ENCODE measurements at places on chromosomes 5 and 9.

GRCh38 chr9:133493845-133494540, 15.1 kb upstream of the SLC2A6 start:
- DNase-seq, result no peak

DNA sequence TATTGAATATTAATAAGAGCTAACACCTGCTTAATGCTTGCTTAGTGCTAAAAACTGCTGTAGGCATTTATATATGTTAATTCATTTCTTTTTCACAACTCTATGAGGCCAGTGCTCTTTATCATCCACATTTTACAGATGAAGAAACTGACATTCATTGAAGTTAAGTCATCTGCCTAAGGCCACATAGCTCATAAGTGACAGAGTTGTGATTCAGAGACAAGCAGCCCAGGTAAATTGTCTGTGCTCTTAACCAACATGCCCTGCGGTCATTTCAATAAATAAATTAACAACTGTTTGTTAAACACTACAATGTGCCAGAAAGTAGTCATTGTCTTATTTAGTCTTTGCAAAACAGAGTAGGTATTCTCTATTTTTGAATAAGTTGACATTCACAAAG, 1354.4 kb upstream of the C9orf72 start:
- DNase-seq, result no peak

DNA sequence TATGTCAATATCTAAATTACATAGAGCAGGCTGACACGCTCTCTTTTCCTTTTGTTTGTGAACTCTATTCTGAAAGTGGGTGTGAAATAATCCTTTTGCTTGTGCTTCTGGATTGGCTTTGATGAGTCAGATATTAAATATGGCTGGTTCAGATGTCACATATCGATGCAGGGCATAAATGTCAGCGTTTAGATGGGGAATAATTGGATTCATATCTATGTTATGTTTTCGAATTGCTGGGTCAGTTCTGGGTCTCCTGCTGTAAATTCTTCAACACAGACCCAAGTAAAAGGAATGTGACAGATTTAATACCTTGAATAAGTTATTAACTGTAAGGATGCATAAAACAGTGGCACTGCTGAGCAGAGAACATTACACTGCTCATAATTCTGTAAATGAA, 118.7 kb upstream of the SNX2 start:
- no peak for DNase-seq

- peak; percentile 67 for DNase-seq
Measured at GRCh38 chr9:114110180-114110579, 11.1 kb upstream of the KIF12 start.

- no peak for DNase-seq
Measured at GRCh38 chr5:124997186-124997893, 250.9 kb upstream of the ZNF608 start.

- no peak for DNase-seq
Measured at GRCh38 chr9:108677776-108678175, 178.0 kb downstream of the ACTL7B start.

DNA sequence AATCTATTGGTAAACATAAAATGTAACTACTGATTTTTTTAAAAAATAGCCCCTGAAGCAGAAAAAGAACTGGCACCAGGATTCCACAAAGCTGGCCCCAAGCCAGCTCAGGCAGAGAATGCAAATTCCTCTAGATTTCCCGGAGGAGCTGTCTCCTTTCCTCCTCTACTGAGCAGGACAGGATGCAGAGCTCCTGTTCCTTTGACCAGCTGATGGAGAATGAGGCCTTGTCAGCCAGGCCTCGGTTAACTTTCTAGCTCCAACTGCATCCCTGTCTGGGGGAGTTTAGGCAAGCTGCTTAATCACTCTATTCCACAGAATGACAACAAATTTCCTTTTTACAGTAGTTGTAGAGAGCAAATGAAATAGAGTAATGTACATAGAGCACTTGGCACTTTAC, 155.5 kb downstream of the GNAQ start:
- peak; percentile 79 for DNase-seq

DNA sequence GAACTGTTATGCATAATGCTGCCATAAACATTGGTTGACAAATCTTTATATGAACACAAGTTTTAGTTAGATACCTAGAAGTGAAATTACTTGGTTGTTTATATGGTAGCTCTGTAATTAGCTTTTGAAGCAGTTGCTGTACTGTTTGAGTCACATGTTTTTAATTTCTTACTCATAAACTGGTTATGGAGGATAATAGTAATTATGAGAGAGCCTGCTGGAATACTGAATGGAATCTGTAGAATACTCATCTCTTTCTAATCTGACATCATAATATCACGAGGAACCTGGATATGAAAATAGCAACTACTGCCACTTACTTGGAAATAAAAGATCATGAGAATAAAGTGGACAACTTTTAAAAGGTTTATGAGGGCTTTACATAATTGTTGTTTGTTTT, 509.2 kb downstream of the CETN3 start:
- no peak for DNase-seq

DNA sequence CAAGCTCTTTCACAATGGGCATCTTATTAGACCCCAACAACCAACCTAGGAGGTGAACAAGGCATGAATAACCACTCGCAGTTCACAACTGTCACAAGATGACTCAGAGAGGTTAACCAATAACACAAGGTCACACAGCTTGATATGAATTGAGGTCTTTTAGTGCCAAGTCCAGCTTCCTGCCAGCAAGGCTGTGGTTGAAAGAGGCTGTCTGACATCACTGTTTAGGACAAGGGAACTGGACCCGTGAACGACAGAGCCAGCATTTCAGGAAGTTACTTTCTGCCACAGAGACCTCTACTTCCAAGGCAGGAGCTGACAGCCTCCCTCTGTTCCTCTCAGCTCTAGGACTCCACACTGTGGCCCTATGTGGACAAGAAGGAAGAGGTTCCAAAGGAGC, 53.4 kb upstream of the ALDH1B1 start:
- DNase-seq, result peak; percentile 39

- DNase-seq, result no peak
Measured at GRCh38 chr5:155746367-155747038, 580.5 kb upstream of the SGCD start.

- no peak for DNase-seq
Measured at GRCh38 chr5:32230356-32231099, 56.4 kb upstream of the GOLPH3 start.

GRCh38 chr5:14598225-14598624, 16.6 kb downstream of the OTULINL start:
- no peak for DNase-seq

GRCh38 chr5:91111473-91112238, 271.5 kb downstream of the ARRDC3 start:
- DNase-seq, result no peak

DNA sequence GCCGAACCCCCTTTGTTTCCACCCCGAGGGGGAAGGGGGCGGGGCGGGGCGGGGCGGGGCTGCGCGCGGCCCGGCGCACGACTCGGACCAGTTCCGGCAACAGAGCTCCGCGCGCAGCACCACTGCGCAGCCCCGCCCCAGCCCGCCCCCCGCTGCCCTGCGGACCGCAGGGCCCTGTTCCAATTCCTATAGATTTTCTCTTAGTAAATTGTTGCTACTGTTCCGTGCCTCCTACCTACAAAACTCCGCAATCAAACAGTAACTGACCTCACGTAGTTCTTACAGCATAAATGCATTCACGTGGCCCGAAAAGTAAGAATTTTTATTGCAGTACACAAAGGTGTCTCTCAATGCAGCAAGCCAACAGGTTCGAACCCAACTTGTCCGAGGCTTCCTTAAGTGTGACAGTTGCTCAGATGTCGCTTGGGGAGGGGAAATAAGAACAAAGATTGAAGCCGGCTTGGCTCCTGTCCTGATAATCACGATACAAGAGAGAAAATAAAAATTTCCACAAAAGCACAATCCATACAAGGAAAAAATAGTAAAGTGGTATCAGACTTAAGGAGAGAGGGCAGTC, 1.2 kb upstream of the RNF38 start:
- peak; percentile 74 for DNase-seq

DNA sequence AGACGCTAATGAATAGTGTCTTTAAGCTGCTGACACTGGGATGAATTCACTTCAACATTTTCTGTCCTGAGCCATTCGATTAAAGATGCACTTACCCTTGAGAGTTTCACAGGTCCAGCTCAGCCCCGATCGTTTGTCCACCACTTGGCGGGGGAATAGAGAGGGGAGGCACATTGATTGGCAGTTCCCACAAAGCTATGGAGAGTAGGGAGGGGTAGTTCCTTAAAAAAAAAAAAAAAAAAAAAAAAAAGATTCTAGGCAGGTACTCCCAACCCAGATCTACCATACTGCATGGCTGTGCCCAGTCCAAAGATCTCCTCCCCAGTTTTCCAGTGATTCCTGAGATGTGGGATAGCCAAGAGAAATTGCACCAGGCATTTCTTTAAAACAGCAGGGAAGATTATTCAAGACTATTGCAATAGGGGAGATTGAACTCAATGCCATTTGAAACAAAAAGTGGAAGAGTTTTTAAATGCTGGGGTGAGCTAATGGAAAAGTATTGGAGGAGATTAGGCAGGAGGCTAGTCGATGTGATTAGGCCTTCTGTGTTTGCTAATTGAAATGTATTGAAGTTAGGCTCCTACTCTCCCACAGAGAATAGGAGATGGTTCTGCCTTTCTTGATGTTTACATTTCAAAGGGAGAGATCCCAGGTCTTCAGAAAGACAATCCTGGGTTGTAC, 2217.4 kb upstream of the WWC1 start:
- no peak for DNase-seq

- no peak for DNase-seq
Measured at GRCh38 chr9:1761807-1762206, 253.3 kb upstream of the SMARCA2 start.

GRCh38 chr5:104998169-104998568, 1435.6 kb upstream of the NUDT12 start:
- no peak for DNase-seq

DNA sequence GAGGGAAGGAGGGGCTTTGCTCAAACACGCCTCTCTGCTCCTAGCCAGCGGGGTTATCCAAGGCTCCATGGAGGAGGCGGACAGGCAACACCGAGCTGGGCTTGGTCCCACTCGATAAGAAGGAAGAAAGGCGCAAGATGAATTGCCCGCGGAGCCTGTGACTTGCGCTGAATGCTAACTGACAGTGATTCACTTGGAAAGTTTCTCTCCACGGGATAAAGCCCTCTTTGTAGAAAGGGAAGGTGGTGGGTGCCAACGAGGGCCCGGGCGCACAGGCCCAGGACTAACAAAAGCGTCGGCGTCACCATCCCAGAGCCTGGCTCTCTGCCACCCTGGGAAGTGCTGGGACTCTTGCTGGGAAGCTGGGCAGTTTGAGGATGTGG, 76.0 kb downstream of the VAV2 start:
- peak; percentile 46 for DNase-seq

GRCh38 chr9:83327750-83328622, 210.2 kb downstream of the FRMD3 start:
- no peak for DNase-seq

- DNase-seq, result peak; percentile 23
Measured at GRCh38 chr5:50807661-50808060, 141.2 kb downstream of the PARP8 start.

DNA sequence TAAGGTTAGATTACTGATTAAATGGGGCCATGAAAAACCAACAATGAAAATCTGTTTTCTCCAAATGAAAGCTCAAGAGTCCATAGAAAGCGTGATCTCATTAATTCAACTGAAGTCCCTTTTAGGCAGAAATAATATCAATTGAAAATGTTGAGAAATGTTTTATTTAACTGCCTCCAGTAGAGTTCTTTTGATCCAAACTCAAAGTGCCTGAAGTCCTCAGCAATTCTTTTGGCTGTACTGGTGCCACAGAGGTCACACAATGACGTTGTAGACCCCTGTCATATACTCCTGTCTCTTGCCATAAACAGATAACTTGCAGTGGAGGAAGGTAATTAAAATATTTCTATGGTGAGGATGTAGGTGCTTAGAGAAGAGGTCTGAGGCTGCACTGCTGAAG, 1420.5 kb downstream of the CDH12 start:
- DNase-seq, result no peak

- DNase-seq, result no peak
Measured at GRCh38 chr5:116402235-116402634, 172.4 kb downstream of the SEMA6A start.

DNA sequence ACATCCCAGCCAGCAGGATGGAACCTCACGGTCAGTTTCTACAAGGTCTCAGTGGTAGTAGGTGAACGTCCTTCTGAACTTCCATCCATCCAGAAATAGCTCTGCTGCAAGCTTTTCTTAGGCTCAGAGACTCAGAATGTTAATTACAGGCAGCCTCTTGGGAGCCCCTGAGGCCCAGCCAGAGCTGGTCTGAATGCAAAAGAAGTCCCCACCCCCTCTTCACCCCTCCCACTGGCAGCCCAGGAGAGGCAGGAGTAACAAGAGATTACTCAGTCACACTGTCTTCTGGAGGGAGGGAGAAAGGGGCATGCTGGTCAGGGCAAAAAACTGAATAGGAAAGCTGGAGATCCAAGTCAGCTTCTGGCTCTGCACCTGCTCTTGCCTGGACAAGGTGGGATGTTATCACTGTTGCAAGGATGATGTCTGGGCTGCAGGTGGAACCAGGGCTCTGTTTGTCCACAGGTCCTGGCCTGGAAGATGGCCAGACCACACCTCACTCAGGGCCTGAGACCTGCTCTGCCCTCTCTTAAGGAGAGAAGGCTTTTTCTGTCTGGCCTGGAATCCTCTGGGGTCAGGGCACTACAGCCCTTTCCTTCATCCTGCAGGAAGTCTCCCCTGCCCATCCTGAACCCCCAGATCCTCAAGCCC, 9.1 kb downstream of the ENHO start:
- peak; percentile 8 for DNase-seq

DNA sequence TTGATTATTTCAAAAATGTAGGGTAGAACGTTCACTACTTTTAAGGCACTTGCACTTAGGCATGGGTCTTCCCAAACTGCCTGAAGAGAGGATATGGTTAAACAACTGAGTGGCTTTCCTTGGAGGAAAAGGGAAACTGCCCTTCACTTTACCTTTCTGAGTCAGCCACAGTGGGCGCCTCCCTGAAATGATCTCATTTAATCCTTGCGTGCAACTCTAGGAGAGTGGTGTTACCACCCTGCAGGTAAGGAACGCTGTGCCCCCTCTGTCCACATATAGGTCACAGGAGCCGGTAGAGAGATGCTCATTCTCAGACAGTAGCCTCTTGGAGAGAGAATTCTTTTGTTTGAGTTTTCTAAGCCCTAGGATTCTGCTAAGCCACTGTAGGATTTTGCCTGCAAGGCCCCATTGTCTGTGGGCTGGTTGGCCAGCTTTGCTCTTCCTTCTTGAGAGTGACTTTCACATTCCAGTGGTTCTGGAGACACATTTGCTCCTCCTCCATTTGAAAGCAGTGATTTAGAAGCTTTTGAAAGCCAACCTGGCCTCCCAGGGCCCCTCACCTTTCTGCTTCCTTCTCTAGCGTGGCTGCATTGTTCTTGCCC, 110.3 kb upstream of the CTSL start:
- peak; percentile 31 for DNase-seq

- DNase-seq, result peak; percentile 52
Measured at GRCh38 chr9:87684627-87685219, 41.2 kb upstream of the CTSL start.

DNA sequence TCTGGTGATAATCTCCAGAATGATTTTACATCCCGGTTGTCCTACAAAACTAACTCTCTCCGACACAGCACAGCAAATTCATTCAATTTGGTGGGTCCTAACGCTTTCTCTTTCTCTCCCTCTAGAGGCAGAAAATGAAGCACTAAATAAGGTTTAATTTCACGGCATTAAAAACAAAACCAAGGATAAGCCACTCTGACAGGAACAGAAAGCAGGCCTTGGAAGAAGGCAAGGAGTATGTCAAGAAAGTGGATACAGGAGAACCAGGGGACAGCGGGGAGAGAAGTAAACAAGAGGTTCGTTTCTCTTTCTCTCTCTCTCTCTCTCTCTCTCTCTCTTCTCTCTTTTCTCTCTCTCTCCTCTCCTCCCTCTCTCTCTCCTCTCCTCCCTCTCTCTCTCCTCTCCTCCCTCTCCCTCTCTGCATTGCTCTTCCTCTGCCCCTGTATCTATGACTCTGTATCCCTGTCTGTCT, 49.8 kb downstream of the EBF1 start:
- peak; percentile 74 for DNase-seq
